ENCODE measurements at places on chromosomes 5 and 9. TPM values are rescaled to one million over a fixed set of nuclear protein-coding genes. Genes with fewer than 3 reads are reported as not detected.

The STING1 gene
- total RNA-seq, result 27.8 TPM

The ZNF169 gene
- 2.5 TPM for total RNA-seq

The CKMT2 gene
- 1.3 TPM for total RNA-seq

The SLC6A19 gene
- not detected for total RNA-seq

The IFNK gene
- not detected for total RNA-seq

The CD14 gene
- 3.3 TPM for total RNA-seq

The SGCD gene
- total RNA-seq, result 0.85 TPM

The KLF9 gene
- 52.7 TPM for total RNA-seq

The DNAH5 gene
- total RNA-seq, result 1.4 TPM

The TAF1L gene
- not detected for total RNA-seq

The RASGRF2 gene
- total RNA-seq, result 3.9 TPM

The KCNN2 gene
- total RNA-seq, result not detected

The SLC6A18 gene
- not detected for total RNA-seq

The SOHLH1 gene
- total RNA-seq, result not detected

The IRX2 gene
- total RNA-seq, result 0.56 TPM

The CSF2 gene
- total RNA-seq, result 0.38 TPM

The FGF1 gene
- total RNA-seq, result 9.6 TPM

The OR1Q1 gene
- not detected for total RNA-seq

The KCNV2 gene
- not detected for total RNA-seq

The DTWD2 gene
- total RNA-seq, result 5.0 TPM

The CAMLG gene
- 47.9 TPM for total RNA-seq

The NTRK2 gene
- 2.3 TPM for total RNA-seq

The FGF10 gene
- total RNA-seq, result not detected

The RAD50 gene
- total RNA-seq, result 21.1 TPM

The OR1B1 gene
- not detected for total RNA-seq

The FOXI1 gene
- under 0.01 TPM for total RNA-seq

The SLC23A1 gene
- not detected for total RNA-seq

The TBC1D13 gene
- total RNA-seq, result 12.5 TPM

The SLIT3 gene
- total RNA-seq, result 3.1 TPM

The PROB1 gene
- 1.2 TPM for total RNA-seq

The BHMT gene
- under 0.01 TPM for total RNA-seq

The LVRN gene
- total RNA-seq, result under 0.01 TPM

The QRFP gene
- total RNA-seq, result not detected

The PRLR gene
- total RNA-seq, result under 0.01 TPM

The DMRT3 gene
- not detected for total RNA-seq

The ACTL7B gene
- not detected for total RNA-seq

The JAKMIP2 gene
- total RNA-seq, result under 0.01 TPM

The TRIM36 gene
- total RNA-seq, result 0.56 TPM

The COL5A1 gene
- 254 TPM for total RNA-seq

The DOCK8 gene
- 0.19 TPM for total RNA-seq

The STOM gene
- total RNA-seq, result 233 TPM
